Activated naive CD4-positive, alpha-beta T cell treated with Interleukin-2 at 50 U/mL for 16 hours (primary cell): ENCODE measurements at places on chromosomes 1 and 21.

GRCh38 chr1:101697072-101697471 is 299.7 kb downstream of the OLFM3 start:
- DNase-seq = no peak

DNA sequence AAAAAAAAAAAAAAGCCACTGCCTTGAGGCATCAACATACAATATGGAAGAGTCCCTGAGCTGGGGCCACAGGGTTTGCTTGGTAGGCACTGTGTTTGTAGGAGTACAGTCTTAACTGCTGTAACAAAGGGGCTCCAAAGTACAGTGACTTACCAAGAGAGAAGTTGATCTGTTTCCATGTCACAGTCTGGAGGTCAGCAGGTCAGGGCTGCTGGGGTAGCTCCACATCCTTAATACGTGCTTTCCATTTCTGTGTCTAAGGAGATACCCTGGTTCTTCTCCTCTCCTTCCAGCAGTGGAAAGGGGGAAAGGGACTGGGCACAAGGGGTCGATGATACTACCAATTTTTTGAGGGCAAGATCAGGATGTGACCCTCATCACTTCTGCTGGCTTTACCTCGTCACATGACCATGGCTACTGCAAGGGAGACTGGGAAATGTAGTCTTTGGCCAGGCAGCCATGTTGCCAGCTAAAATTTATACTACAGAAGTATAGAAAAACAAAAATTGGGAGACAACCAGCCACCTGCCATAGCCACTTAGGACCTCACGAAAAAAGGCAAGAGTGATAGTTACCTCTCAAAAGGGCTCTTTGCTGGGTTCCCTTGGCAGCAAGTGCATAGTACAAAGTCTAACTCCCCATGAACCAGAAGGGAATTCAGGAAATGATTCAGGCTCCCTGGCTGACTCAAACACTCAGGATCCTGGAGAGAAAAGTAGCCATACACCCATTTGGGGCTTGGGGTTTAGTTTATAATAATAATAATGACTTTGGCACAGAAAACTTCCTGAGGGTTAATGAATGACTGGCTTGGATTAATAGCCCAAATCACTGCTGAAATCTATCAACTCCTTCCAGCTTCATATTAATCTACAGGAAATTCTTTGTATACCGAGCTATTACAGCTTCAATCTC is 52.7 kb upstream of the ATP5PO start:
- DNase-seq = no peak

GRCh38 chr1:74771913-74772515 is 39.1 kb downstream of the TYW3 start:
- no peak for DNase-seq

DNA sequence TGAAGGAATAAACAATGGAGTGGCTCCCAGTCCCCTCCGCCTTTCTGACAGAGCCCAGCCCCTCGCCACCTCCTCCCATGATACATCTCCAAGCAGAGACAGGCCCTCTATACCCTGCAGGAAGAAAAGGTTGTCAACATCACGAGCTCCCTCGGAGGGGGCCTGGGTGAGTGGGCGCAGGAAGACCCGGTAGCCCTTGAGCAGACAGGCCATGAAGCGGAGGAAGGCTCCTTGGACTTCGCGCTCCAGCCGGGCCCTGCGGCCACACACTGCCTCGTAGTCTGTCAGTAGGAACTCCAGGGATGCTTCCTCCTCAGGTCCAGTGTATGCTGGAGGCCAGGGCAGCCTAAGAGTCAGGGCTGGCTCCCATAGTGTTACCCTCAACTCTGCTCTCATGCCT is 7.0 kb downstream of the DENND4B start:
- no peak for DNase-seq

- no peak for DNase-seq
Measured at GRCh38 chr1:193525917-193526710, 339.7 kb upstream of the B3GALT2 start.

- no peak for DNase-seq
Measured at GRCh38 chr21:14096172-14096571, 114.6 kb downstream of the LIPI start.
